Left ventricle myocardium inferior (tissue), 1 donor: ENCODE measurements at places on chromosomes 2 and 18. TPM values are rescaled to one million over a fixed set of nuclear protein-coding genes. Genes with fewer than 3 reads are reported as not detected.

DNA sequence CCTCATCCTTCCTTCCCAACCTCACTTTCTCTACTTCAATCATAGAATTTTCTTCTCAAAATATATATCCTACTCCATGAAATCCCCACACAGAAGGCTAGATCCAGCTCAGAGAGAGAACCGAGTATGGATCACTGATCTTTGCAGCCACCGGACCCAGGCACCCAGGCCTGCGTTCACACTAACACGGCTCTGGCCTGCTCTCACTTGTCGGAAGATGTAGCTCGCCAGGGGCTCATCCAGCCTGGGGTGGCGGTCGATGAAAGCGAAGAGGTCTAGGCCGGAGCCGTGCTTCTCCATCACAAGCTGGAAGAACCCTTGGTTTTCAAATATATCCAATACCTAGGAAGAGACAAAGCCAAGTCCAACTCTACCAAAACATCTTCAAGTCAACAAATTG lies 12.7 kb upstream of the MTERF4 start:
- no peak for DNase-seq

DNA sequence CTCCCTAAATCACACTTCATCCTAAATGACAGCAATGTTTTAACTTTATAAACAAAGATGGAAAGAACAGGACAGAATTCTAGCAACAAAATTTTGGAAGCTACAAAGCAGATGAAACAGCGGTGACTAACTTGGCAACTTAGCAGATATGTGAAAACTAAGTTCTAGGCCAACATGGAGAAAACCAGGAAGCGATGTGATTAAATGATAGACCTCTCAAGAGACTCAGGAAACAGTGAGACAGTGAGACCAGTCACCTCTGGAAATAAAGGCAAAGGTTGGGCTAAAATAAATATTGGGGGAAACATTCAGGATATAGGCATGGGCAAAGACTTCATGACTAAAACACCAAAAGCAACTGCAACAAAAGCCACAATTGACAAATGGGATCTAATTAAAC lies 24.4 kb upstream of the ZBTB7C start:
- no peak for DNase-seq

DNA sequence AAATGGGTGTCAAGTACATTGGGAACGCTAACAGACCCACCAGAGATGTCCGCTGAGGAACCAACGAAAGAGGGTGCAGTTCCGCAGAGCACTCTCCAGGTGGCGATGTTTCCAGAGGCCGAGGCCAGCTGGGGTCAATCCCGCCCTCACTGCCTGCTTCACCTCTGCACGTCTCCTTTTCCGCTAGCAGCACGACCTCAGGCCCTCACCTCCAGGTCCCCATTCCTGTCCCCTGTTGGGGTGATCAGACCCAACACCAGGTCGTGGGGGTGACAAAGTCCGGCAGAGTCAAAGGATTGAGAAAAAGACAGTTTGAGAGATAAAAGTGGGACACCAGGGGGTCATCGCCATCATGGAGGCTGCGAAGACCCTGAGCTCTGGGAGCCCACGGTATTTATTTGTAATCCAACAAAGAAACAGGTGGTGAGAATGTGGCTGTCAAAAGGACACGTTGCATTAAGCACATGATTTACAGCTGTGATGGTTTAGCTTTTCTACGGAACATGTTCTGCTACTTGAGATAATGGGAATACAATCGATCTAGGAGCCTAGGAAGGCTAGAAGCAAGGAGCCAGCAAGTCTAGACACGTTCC lies 27.3 kb downstream of the ZAP70 start:
- DNase-seq: peak; percentile 29

DNA sequence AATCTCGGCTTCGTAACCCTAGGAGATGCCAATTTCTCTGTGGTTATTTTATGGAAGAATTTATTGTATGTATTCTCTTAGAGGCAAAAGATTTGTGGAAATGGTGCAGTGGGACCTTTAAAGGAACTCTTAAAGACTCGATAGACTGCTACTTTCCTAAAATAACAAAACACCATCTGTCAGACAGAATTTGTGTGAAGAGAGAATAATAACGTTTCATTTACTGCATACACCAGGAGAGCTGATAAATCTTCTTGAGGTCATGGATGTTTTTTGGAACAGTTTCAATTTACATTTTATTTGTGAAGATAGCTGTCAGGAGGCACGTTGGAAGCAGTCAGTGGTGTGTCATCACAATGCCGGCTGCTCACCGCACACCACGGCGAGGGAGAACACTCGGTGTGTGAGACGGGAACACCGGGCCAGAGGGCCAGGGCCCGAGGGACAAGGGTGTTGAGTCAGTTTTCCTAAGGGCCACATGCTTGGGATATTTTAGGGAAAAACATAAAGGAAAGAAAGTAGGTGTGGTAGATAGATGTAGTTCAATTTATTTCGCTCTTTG lies 1681.0 kb upstream of the DDX18 start:
- DNase-seq: no peak

The SERPINB3 gene
- not detected for total RNA-seq

The GYPC gene
- total RNA-seq: 98.8 TPM

The TCF23 gene
- total RNA-seq: 0.08 TPM

DNA sequence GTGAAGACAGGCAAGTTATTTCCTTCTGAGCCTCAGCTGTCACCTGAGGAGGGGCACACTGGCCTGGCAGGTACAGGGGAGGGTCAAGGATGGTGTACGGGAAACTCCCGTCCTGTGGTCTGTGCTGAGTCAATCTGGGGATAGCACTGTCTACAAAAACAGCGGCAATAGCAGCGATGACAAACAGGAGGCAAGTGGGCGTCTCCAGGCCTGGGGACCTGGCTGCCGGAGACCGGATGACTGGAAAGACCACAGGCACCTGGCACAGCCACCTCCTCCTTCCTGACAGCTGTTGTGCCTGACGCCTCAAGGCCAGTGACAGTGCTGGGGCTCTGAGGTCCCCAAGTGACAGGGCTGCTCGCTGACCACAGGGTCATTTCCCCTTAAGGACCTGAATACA lies 202.1 kb upstream of the HS6ST1 start:
- no peak for DNase-seq

DNA sequence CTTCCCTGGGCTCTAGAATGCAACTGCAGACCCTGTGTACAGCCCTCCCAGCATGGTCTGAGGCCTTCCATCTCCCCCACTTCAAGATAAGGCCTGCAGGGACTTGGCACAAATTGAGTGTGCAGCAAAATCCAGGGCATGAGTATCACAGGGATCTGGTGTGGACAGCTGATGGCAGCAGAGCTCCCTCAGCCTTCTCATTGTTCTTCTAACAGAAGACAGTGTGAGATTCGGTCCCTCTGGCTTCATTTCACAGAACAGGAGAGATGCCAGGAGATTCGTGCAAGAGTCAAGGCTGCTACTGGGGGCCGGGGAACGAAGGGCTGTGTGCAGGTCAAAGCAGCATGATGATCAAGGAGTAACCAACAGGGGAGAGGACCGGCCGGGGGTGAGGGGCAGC lies 85.8 kb downstream of the UXS1 start:
- DNase-seq: no peak

The AMER3 gene
- total RNA-seq: not detected

The CREG2 gene
- total RNA-seq: not detected

The IHH gene
- not detected for total RNA-seq

The NGEF gene
- 0.16 TPM for total RNA-seq

DNA sequence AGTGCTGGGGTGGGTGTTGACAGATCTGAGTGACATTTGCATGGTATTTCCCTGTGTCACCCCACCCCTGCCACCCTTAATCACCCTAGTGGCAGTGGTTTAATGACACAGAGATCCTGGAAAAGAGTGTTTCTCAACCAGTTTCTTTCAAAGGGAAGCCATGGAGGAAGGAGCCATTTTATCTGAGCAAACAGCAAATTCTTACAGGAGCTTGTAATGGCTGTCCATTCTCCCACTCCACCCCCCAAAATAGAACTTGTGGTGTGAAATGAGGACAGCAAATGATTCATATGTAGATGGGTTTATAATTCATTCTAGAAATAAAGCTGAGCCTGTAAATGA lies 51.5 kb downstream of the CDC42EP3 start:
- no peak for DNase-seq

DNA sequence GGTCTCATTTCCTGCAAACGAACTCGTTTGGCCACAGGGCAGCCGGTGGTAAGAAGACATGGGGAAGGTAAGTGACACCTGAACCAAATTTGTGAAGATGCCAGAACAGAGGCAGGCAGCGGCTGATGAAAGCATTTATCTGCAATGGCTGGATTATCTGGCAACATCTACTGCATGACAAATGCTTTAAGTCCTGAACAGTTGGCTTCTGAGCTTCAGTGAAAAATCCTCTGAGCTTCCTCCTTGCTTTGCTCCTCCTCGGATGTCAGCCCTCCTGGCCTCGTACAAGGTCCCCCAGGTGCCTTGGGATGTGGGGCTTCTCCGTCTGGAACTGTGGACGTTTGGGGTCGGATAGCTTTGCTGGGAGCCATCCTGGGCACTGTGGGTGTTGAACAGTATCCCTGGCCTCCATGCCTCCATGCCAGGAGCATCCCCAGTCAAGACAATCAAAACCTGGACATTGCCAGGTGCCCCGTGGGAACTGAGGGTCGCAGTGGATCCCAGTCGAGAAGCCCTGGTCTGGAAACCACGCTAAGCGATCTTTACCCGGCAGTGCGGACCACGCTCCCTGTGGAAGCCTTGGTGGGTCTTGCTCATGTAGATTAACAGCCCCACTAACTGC lies 49.3 kb downstream of the KCNG2 start:
- DNase-seq: no peak

- DNase-seq: no peak
Measured at GRCh38 chr2:169736902-169737301, 3.3 kb downstream of the KLHL23 start.

- DNase-seq: no peak
Measured at GRCh38 chr2:58479535-58480140, 238.5 kb upstream of the FANCL start.

The GALNT3 gene
- 0.08 TPM for total RNA-seq

- DNase-seq: peak; percentile 58
Measured at GRCh38 chr18:48896875-48897511, 53.8 kb downstream of the SMAD7 start.
